ENCODE measurements at places on chromosomes 13 and 19. TPM values are rescaled to one million over a fixed set of nuclear protein-coding genes. Genes with fewer than 3 reads are reported as not detected.
A peak's percentile ranks its signal among the peaks of the same experiment; 100 is the strongest.

GRCh38 chr13:95354680-95355487 is 53.6 kb upstream of the ABCC4 start:
- no peak for DNase-seq

DNA sequence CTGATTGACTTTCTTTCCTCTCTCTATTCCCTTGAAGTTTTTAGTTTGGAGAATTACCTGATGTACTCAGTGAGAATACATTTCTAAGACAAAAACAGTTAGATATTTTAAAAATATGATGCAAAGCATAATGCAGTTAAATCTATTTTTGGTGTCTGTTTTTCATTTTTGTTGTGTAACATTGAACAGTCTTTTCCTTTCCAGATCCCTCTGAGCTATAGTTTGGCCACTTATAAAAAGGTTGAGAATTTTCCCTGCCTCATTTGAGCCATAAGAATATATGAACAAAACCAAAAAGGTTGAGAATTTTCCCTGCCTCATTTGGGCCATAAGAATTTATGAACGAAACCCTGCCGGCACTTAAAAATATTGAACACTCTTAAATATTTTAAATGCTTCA is 57.0 kb upstream of the IPO5 start:
- DNase-seq = no peak

GRCh38 chr19:28481674-28482073 is 731.3 kb downstream of the UQCRFS1 start:
- no peak for DNase-seq

DNA sequence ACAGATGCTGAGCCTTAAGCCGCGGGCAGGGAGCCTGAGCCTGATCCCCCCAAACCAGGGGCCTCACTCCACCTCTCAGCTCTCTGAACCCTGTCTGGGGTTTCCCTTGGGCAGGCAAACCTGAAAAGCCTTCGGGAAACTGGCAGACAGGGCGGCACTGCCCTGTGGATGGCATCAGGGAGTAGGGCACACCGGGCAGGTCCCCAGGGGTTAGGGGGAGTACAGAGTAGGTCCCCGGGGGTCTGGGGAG is 9.7 kb downstream of the MKNK2 start:
- no peak for DNase-seq

DNA sequence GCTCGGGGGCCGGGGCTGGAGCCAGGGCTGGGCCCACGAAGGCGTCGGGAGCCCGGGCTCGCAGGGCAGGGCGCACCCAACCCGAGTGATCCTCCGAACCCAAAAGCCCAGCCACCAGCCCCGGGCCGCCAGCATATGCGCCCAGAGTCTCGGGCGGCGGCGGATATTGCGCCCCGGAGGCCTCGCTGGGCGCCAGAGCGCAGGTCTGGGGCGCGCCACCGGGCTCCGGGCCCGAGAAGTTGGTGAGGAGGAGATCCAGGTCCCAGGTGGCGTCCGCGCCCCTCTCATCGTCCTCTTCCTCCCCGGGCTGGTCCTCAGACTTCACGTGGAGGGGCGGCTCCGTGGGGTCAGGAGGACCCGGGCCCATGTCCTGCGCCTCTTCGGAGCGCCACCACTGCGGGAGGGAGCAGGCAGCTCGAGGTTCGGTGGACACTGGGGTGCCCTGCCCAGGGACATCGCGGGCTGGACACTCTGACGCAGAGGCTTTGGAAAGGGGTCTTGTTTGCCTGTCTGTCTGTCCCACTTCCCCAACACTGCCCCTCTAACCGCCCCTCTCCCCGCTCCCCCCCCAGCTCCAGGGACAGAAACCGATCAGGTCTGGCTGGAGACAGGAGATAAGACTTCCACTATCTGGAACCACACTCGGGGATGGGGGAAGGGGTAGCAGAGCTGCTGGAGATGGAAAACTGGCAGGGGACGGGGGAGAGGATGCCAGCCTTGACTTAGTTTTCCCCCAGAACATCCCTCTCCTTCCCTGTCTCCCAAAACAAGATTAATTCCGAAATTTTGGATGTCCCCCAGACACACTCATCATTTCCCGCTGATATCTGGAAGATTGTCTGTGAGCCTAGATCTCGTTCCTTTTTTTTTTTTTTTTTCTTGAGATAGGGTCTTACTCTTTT is 1.0 kb downstream of the KLF1 start:
- DNase-seq = no peak

DNA sequence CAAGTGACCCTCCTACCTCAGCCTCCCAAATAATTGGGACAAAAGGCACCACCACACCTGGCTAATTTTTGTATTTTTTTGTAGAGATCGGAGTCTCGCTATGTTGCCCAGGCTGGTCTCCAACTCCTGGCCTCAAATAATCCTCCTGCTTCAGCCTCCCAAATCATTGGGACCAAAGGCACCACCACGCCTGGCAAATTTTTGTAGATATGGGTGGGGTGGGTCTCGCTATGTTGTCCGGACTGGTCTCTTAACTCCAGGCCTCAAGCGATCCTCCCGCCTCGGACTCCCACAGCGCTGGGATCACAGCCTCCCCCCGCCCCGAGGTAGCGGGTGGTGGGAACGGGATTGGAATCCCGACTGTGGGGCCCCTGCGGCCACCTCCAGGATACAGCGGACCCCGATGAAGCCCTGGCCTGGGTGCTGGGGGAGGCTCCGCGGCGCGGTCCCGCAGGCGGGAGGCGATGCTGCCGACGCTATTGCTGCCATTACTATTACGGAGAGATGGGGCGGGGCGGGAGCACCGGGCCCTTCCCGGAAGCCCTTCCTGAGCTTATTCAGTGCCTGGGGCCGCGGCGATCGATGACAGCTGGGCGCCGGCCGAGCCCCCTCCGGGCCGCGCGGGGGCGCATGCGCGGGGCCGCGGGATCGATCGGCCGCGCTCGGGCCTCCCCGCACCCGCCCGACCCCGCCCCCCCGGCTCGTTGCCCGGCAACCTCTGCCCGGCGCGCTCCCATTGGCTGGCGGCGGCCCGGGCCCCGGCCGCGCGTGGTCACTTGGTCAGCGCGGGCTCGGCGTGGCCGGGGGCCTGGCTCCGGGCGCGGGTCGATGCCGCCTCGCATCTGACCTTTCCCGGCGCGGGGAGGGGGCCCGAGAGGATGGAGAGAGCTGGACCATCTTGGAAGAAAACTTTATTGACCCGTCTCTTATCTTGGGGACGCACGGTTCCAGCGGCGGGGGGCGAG is 27.9 kb upstream of the ONECUT3 start:
- DNase-seq = peak; percentile 97

- no peak for DNase-seq
Measured at GRCh38 chr13:46113596-46113995, 8.8 kb upstream of the CPB2 start.

DNA sequence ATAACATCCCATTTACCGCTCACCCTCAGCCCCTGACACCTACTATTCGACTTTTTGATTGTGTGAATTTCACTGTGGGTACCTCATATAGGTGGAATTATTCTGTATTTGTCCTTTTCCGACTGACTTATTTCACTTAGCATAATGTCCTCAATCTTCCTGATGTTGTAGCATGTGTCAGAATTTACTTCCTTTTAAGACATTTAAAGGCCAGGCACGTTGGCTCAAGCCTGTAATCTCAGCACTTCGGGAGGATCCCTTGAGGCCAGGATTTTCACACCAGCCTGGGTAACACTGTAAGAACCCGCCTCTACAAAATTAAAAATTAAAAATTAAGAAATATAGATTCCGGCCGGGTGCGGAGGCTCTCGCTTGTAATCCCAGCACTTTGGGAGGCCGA is 13.0 kb downstream of the ZNF490 start:
- no peak for DNase-seq

GRCh38 chr19:31280287-31281006 is 68.8 kb downstream of the TSHZ3 start:
- no peak for DNase-seq

DNA sequence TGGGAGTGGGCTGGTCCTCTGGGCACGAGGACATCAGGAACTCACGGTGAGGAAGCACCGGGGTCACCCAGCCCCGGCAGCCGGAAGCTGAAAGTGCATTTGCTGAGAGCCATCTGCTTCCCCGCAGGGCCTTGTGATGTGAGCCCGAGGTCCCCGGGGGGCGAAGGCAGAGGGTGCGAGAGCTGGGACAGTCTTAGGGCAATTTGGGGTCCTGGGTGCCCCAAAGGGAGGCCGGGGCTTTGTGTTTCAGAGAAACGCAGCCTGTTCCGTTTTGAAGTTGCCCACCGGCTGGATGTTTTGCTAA is 4.8 kb downstream of the F2RL3 start:
- no peak for DNase-seq

GRCh38 chr19:35118268-35119020 is 2.8 kb downstream of the FXYD3 start:
- no peak for DNase-seq

DNA sequence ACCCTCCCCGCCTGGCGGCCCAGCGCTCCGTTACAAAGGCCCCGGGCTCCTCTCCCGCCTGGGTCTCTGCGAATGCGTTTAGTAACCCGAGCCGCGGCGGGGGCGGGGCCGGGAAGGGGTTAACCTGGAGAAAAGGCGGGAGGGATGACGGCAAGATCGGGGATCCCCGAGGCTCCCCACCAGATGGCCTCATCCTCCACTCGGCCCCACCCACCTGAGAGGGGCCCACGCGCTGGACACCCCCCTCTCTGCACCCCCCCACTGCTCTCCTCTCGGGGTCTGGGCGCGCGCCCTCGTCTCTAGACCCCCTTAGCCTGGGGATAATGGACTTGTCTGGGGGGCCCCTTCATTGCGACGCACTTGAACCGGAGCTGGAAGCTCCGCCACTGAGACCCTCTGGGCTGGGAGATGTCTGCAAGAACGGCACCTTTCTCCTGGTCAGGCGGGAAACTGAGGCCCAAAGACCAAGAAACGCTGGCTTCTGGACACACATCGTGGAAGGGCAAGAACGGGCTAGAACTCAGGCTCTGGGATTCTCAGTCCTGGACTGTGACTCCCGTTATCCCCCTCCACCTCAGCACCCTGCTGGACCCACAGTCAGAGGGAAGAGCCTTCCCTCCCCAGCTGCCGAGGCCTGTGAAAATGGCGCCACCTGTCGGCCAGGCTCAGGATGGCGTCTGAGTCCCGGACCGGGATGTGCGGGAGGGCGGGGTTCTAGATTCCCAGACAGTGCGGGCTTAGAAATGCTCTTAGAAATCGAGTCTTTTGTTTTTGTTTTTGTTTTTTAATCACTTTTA is 2.9 kb upstream of the LTBP4 start:
- DNase-seq = peak; percentile 87

DNA sequence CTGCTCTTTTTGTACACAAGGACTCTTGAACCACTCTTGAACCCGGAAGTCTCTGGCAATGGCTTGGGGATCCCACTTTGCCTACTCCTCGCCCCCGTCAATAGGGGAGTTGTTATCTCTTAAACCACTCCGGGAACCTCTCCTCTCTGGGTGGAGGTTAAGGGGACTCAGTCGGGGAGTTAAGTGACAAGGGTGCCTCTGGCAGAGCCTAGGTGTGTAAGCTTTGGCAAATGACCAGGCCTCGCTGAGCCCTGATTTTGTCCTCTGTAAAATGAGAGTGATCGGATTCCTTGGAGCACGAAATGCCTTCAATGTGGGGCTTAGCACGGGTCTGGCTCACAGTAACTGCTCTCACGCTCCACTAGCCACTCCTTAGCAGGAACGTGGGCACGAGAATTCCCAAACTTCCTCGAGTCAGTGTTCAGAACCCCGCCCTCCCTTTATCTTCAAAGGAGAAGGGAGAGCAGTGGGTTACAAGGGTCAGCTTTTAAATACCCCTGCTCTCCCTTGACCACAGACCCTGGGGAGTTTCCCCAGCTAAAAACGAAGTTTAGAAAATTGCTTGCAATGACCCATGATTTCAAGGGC is 193.3 kb downstream of the KATNAL1 start:
- no peak for DNase-seq

DNA sequence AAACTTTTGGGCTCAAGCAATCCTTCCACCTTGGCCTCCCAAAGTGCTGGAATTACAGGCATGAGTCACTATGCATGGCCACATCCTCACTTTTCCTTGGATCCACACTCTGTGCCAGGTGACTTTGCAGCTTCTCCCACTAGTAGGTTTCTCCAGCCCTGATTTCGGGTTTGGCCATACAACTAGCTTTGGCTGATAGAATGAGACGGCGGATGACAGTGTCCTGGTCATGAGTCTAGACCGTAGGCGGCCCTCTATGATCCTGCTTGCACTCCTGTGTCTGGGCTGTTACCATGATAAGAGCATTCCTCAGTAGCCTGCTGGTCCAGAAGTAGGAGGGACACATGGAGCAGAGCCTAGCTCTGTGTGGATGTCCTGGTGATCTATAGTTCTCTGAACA is 112.5 kb upstream of the KL start:
- DNase-seq = no peak

DNA sequence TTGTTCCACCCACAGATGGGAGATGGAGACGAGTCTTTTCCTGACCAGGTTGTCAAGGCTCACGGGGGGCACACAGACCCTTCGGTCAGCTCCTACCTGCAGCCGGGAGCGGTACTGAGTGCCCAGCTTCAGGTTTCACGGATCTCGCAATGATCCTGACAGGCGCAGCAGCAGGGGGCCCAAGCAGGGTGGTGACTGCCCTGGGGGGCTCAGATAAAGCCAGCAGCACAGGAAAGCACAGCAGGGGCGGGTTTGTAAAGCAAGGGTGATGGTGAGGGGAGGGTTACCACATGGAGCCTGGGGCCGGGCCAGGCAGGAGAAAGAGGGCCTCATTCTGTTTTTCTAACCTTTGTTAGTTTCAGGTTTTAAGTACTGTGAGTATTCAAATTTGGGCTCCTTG is 41.7 kb upstream of the ATP11A start:
- DNase-seq = no peak

GRCh38 chr13:98981369-98982080 is 3.7 kb upstream of the DOCK9 start:
- DNase-seq = no peak

DNA sequence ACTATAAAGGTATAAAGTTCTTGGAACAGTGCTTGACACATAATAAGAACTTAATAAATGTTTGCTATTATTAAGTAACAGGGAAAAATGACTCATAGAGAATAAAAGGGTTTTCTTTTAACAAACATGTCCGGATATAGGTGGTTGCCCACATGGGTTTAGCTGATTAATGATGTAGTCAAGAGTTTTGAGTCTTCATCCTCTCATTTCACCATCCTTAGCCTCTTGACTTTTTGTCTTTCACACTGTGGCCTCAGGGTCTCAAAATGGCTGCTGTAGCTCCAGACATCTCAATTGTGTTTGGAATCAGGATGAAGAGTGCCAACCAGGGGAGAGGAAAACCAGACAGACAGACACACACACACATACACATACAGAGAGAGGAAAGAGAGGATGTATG is 97.9 kb downstream of the HSPH1 start:
- DNase-seq = no peak

- DNase-seq = no peak
Measured at GRCh38 chr19:14383661-14384555, 2.7 kb downstream of the ADGRE5 start.

GRCh38 chr19:10552510-10553053 is 8.9 kb downstream of the ATG4D start:
- no peak for DNase-seq

The HAUS5 gene
- 8.2 TPM for total RNA-seq

The DIRAS1 gene
- total RNA-seq = 19.1 TPM

The KIR2DL3 gene
- total RNA-seq = not detected

The SCEL gene
- total RNA-seq = 0.09 TPM

The LILRB4 gene
- total RNA-seq = 0.54 TPM

The PRTN3 gene
- 0.82 TPM for total RNA-seq

The VSTM2B gene
- total RNA-seq = 2.6 TPM

The TGFBR3L gene
- total RNA-seq = not detected

Measured in cerebellum (tissue), 4 donors.